ENCODE measurements at places on chromosomes 16 and 17.
A peak's percentile ranks its signal among the peaks of the same experiment; 100 is the strongest.

- no peak for DNase-seq
Observed at GRCh38 chr17:3532106-3532858, 25.3 kb downstream of the TRPV3 start.

DNA sequence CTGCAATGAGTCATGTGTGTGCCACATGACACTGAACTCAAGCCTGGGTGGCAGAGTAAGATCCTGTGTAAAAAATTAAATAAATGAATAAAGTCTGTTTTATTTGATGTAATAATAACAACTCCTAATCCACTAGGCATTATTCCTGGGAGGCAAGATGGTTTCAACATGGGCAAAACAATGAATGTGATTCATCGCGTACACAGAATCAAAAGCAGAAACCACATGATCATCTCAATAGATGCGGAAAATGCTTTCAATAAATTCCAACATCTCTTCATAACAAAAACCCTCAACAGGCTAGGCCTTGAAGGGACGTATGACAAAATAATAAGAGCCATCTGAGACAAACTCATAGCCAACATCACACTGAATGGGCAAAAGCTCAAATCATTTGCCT lies 195.4 kb downstream of the CDH11 start:
- no peak for DNase-seq

DNA sequence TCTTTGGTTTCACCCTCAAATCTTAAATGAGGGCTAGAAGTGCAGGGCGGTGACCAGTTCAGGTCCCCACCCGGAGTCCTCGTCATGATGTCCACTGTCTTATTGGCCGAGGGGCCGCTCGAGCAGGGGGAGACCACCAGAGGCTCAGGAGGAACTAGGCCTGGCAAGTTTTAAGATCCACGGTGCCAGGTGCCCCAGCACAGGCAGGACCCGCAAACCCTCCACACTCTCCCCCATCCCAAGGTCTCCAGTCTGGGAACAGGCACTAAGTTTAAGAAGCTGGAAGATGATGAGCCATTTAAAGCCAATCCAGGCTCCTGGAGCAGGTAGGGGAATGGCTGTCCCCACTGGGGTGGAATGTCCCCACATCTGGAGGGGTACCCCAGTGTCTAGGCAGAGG lies 4.1 kb downstream of the DLX3 start:
- no peak for DNase-seq

DNA sequence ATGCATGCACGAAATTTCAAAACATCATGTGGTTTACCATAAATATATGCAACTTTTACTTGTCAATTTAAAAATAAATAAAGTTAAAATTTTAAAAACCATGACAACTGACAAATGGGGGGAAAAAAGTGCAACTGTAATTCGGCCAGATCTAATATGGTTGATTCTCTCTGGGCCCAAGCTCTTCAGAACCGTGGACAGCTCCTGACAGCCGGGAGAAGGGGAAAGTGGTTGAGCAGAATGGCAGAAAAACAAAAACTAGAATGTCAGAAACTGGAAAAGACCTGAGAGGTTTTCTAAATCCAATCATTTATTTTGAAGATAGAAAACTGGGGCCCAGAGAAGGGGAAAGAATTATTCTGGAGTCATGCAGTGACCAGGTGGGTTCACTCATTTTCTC lies 126.6 kb downstream of the TMEM132E start:
- peak; percentile 14 for DNase-seq

DNA sequence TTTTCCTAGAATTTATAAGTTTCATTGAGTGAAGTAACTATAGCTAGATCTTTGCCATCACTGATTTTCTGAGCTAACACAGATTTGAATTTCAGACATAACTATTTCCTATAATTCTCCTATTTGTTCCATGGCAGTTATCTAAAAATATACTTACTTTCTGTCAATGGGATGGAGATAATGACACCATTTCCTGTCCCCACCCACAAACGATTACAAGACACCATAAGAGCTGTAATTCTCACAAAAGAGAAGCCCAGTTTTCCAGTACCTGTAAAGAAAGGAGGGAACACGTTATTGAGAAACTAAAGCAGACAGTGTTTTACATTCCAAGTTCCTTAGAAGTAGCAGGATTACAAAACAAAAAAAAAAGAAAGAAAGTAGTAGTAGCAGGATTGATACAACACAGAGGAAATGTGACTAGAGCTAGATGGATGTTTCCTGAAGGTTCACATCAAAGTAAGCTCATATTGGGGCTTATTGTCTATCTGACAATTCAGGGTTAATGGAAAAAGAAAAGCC lies 110.9 kb upstream of the TOB1 start:
- no peak for DNase-seq

- DNase-seq = no peak
Observed at GRCh38 chr16:3017344-3017743, 639 bp downstream of the CLDN6 start.

- no peak for DNase-seq
Observed at GRCh38 chr16:65213866-65214595, 92.2 kb upstream of the CDH11 start.

GRCh38 chr16:67663151-67663876 lies 2.6 kb downstream of the PARD6A start:
- DNase-seq = peak; percentile 53

DNA sequence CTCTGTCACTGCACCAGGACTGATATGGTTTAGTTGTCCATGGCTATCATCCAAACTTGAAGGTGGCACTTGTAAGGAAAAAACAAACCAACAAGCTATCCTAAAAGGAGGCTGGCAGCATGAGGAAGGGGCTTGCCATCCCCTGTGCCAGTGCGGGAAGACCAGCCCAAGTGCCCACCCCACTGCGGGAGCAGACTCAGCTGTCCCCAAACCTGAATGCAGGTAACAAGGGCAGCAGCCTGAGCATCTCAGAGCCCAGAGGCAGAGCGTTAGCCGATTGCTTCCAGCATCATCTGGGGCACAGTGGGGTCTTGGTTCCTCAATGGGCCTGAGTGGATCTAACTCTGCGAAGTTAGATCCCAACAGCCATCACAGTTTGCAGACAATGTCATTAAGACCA lies 29.2 kb upstream of the C16orf78 start:
- DNase-seq = no peak

DNA sequence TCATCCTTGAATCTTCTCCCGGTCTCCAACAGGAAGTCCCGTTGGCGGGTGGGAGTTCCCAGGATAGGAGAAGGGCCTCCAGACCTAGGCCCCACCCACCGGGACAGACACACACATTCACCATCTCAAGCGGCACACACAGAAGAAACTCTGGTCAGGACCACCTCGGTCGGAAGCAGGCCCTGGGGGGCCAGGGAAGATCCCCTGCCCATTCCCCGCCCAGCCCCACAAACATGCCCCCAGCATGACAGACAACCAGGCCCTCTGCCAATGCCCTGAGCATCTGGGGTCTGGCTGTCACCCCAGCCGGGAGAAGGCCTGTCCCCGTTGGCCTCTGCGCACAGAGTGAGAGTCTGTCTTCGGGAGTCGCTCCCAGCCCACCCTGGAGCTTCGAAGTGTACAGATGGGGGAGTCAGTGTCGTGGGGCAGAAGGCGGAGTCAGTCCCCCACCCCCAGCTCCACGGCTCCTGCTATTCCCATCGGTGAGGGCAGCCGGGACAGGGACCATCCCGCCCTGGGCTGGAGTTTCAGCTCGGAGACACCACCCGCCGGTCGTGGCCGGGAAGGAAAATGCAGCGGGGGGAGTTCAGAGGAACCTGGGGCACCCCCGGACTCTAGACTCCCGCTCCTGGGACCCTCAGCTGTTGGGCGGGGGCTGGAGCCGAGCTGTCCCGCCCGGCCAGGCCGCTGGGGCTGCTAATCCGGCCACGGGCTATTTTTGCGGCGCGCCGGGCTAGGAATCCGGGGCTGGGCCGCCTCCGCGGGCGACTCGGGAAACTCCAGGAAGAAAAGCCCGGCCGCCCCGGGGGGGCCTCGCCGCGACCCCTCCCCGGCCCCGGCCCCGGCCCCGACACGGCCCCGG lies 660 bp downstream of the RHBDF1 start:
- no peak for DNase-seq

- no peak for DNase-seq
Observed at GRCh38 chr17:72370819-72371218, 250.0 kb downstream of the SOX9 start.

DNA sequence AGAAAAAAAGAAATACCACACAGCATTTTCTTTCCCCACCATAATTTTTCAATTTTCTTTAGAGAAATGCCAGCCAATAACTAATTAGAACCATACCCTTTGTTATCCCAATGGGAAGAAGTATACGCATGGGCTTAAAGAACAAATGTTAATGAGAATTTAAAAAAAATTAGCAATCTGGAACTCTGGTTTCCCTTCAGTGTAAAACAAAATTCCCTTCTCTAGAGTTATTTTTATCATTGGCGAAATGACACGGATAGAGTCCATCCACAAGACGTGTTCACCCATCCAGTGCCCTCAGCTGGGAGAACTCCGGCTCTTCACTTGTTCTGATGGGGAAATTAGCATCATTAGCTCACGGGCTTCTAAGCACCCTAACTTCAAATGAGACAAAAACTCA lies 3.3 kb downstream of the NXN start:
- no peak for DNase-seq

DNA sequence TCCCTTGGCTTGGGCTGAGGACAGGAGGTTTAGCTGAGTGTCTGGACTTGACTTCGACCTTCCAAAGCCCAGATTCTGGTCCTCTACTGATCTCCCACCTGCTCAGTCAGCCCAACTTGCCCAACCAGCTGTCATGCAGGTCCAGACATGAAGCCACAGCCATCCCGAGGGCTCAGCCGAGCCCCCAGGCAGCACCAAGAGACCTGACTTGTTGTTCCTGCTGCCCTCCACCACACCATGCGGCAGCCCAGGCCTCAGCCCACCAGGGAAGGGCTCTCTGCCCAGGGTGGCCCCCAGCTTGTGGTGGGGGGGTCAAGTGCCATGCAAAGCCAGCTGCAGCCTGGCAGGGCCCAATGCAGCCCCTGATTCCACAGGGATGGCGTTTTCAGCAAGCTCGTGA lies 17.2 kb upstream of the CACNG4 start:
- no peak for DNase-seq

DNA sequence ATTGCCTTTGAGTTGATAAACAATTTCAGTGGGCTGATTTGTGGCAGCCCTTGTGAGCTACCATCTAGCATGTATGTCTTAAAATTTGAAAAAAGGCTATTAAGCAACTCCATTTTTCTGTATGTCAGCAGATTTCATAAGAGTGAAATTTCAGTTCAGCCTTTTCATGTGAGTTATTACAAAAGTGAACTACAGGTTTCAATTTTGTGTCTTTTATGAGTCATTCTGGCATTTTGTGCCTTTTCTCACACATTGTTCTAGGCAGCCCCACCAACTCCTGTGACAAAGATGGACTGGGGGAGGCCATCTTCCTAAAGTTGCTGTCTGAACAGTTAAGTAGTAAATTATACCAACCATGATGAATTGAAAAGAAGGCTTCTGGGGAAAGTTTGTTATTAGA lies 52.1 kb downstream of the USP10 start:
- peak; percentile 20 for DNase-seq

DNA sequence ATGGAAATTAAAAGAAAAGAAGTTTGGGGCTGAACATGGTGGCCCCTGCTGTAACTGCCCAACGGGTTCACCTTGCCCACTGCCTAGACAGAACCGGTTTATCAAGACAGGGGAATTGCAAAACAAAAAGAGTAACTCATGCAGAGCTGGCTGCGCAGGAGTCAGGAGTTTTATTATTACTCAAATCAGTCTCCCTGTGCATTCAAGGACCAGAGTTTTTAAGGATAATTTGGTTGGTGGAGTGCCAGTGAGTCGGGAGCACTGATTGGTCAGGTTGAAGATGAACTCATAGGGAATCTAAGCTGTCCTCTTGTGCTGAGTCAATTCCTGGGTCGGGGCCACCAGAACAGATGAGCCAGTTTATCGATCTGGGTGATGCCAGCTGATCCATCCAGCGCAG lies 4.4 kb upstream of the SCPEP1 start:
- no peak for DNase-seq

DNA sequence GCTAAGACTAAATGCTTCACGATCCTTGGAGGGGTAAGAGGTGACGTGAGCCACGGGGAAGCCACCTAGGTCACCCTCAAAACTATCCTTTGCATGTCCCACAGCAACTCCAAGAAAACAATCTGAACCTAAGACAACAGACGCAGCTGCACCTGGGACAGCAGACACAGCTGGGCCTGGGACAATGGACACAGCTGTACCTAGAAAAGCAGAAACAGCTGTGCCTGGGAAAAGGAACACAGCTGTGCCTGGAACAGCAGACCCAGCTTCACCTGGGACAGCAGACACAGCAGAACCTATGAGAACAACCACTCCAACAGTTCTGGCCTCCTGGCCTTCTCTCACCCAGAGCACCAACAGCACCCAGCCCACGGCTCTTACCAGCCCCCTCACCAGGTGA lies 11.7 kb upstream of the CD300LD start:
- no peak for DNase-seq

GRCh38 chr17:4318596-4318995 lies 47.9 kb downstream of the UBE2G1 start:
- no peak for DNase-seq

DNA sequence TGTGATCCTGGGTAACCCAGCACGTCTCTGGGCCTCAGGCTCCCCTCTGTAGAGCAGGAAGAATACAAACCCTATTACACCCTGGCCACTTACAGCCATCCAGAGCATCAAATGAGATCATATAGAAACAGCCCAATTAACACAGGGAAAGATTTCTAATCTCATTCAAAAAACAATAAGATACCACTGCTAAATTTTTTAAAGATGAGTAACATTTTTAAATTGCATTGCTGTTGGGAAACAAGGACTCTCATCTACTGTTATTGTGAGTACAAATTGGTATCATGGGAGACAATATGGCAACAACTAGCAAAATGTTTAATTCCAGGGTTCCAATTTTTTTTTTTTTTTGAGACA lies 41.1 kb downstream of the SRL start:
- DNase-seq = no peak

DNA sequence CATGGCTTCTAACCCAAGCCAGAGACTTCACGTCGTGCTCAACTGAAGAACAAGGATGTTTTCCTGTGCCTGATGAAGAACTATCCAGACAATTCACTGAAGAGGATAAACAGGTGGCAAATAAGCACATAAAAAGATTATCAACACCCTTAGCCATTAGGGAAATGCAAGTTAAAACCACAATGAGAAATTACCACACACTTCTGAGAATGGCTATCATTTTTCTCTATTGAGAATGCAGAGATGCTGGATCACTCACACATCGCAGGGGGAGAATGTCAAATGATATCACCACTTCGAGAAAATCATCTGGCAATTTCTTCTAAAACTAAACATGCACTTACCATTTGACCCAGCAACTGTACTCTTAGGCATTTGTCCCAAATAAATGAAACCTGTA lies 162.8 kb downstream of the IRX3 start:
- DNase-seq = no peak

All from activated CD4-positive, alpha-beta T cell treated with anti-CD3 and anti-CD28 coated beads, Interleukin-2, amount 50 U/mL, for 48 hours (primary cell).